ENCODE measurements at places on chromosomes 5 and 9.

DNA sequence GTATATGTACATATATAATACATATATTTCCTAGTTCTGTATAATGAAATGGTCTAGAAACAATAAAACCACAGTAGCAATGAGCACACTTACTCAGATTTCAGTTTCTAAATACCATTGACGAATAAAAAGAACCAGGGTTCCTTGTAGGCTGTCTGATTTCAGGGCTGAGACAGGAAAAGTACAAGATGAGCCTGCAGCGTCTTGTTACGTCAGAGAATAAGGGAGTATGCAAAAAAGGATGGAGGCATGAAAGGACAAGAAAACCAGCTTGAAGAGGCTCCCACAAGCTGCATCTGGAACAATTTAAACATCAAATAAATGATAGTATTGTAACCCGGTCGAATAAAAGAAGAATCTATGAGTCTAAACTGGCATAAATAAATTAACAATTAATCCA lies 17.8 kb upstream of the TIFAB start:
- DNase-seq = no peak

- peak; percentile 56 for DNase-seq
Measured at GRCh38 chr9:100595391-100596199, 17.7 kb downstream of the CAVIN4 start.

- DNase-seq = peak; percentile 65
Measured at GRCh38 chr9:93134015-93134739, at the start of gene NINJ1. Gene NINJ1, minus strand, starts transcription at chr9:93134251. Its CDS starts 34 bp downstream, at chr9:93134217.

- no peak for DNase-seq
Measured at GRCh38 chr5:5165541-5166002, 25.4 kb downstream of the ADAMTS16 start.

GRCh38 chr5:6926491-6927038 lies 213.3 kb downstream of the TENT4A start:
- DNase-seq = no peak

GRCh38 chr5:178367736-178368120 lies 135.1 kb upstream of the PHYKPL start:
- DNase-seq = no peak

- DNase-seq = no peak
Measured at GRCh38 chr5:138339464-138339863, 1.4 kb downstream of the FAM53C start.
